ENCODE measurements at places on chromosomes 7 and 10.
A peak's percentile ranks its signal among the peaks of the same experiment; 100 is the strongest.

GRCh38 chr7:49093218-49093617 is 168.9 kb downstream of the CDC14C start:
- no peak for DNase-seq

DNA sequence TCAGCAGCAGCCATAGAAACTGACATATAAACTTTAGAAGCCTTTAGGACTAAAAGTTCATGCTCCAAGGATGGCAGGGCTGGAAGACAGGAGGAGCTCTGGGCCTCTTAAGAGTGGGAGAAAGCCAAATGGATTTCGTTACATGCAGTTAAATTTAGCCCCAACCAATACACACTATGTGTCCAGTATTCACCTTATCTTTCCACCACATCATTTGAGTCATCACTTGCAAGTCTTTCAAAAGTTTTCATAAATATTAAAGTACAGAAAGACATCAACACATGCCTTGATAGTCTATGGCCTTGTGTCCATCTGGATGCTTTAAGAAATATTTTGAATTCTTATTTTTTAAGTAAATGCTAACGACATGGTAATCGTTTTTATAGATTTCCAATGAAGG is 392.4 kb upstream of the LRRN3 start:
- DNase-seq, result no peak

DNA sequence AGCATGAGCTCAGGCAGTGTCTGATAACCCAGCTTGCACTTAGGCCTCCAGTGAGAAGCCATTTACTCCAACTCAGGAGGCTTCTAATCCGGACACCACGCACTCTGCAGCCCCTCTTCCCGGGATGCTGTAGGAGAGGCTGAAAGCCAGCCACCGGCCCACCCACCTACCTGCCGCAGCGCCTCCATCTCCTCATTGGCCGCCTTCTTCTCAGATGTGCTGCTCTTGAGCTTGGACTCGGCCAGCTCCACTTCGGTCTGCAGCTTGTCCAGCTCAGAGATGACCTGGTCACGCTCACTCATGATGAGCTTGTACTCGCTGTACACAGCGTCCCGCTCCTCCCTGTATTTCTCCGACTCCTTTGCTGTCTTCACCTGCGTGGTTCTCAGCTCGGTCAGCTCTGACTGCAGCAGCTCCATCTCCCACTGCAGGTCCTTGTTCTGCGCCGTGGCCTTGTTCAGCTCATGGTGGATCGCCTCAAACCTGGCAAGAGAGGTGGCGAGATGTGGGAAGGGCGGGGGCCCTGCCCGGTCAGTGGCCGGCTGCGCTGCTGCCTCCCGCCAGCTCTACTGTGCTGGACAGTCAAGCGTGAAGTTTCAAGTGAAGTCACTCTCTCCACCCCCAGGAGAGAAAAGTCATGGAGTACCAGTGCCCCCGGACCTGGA is 84.7 kb downstream of the DLG5 start:
- DNase-seq, result no peak

DNA sequence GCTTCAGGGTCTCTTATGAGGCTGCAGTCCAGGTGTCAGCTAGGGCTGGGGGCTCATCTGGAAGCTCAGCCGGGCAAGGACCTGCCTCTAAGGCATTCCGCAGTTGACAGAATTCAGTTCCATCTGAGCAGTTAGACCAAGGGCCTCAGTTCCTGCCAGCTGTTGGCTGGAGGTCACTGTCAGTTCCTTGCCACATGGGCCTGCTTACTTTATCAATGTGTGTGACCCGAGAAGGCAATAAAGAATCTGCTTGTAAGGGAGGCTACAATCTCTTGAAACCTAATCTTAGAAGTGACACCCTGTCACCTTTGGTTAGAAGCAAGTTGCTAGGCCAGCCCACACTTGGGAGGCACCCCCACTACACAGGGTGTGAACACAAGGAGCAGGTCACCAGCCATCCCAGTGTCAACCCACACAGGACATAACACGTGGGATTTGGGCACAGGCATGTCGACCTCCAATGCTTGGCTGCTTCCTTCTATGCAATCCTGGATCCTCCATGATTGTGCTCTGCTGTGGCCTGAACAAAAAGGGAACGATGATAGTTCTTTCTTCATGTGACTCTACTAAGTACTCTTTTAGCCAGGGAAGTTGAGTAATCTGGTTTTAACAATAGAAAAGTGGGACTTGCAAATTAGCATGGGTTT is 41.8 kb downstream of the MTURN start:
- no peak for DNase-seq

GRCh38 chr7:81767926-81768325 is 1.9 kb downstream of the HGF start:
- no peak for DNase-seq

GRCh38 chr10:97612386-97612785 is 20.9 kb downstream of the MORN4 start:
- peak; percentile 41 for DNase-seq

Data from neural progenitor cell (in vitro differentiated cells).